Stimulated activated CD4-positive, alpha-beta T cell treated with anti-CD3 and anti-CD28 coated beads, Interleukin-15, amount 100 ng/mL, for 1 hour (primary cell): ENCODE measurements at places on chromosomes 2 and 18.

DNA sequence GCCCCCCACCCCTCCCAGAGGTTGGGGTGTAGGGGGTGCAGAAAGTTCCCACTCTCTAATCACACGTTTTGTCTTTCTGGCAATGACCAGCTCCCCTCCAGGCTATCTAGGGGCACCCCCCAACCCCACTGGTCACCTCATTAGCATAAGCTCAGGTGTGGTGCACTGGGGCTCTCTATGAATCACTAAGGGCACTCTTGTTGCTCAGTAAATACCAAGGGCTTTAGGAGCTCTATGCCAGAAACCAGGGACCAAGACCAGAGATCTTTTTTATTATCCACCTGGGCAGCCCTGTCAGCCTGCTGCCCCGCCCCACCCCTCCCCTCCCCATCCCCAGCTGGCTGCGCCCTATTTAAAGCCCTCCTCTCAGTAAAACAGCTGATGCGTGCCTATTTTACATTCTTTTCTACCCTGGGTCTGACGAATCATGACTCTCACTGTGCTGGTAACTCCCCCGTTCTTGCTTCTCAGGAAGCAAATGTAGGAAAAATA is 24.3 kb downstream of the NCK2 start:
- DNase-seq: no peak

DNA sequence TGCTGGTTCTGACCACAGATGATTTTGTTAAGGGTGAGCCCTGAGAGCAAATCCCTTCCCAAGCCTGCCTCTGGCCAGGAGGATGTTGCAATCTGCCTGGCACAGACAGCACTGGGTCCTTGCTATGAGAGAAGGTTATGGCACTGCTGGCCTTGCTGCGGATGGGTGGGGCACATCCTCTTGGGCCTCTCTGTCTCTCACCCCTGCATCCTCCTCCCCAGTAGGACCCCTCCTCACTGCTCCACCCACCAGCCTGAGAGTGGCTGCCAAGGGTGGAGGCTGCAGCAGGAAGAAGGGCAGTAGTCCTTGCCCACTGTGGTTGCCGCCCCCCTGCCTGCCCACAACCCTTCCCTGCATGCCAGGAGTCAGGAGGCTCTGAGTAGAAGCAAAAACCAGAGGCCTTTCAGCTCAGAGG is 180.9 kb downstream of the ZBTB7C start:
- DNase-seq: no peak

DNA sequence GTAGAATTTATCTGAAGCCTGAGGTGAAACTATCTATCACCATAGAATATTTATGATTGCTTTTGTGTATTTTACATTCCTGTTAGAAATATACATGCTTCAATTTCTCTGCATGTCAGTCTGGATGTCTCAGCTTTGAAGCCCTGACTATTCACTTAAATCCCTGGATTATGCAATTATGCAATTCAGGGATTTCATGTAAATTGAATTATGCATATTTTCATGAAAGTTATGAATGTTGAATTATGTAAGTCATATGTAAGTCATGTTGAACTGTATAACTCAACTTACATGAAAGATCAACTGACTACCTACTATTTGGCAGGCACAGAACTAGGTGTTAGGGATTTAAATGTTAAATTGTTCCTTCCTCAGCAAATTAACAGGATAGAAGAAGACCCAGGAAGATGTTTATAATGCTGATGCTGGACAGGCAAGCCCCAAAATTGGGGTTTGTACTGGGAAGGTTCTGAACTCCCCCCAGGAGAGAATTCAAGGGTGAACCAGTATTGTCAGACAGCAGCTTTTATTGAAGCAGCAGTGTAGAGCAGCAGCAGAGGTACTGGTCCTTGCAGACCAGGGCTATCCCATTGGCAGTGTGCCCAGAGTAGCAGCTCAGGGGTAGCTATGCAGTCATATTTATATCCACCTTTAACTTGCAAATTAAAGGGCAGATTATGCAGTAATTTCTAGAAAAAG is 236.5 kb downstream of the ZNF804A start:
- no peak for DNase-seq

DNA sequence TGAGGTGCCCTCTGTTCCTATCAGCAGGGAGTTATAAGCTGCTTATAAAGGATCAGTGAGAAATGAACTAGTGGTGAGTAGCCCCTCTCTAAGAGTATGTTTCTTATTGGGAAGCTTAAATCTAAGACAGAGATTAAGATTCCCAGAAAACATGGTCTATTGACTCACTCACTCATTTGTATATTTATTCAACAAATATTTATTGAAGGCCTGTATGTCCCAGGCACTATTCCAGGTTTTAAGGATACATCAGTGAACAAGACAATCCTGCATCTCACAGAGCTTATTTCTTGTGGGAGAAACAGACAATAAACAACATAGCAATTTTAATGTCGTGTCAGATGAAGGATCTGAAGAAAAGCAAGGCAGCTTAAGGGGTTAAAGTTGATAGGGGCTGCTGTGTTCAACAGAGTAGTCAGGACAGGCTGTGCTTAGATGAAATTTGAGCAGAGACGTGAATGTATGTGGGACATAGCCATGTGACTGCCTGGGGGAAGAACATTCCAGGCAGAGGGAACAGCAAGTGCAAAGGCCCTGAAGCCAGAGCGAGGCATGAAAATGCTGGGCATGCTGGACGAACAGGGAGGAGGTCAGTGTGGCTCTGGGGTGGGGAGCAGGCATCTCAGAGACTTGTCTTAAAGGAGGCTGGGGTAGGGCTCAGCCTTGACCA is 14.8 kb upstream of the PSD4 start:
- no peak for DNase-seq

DNA sequence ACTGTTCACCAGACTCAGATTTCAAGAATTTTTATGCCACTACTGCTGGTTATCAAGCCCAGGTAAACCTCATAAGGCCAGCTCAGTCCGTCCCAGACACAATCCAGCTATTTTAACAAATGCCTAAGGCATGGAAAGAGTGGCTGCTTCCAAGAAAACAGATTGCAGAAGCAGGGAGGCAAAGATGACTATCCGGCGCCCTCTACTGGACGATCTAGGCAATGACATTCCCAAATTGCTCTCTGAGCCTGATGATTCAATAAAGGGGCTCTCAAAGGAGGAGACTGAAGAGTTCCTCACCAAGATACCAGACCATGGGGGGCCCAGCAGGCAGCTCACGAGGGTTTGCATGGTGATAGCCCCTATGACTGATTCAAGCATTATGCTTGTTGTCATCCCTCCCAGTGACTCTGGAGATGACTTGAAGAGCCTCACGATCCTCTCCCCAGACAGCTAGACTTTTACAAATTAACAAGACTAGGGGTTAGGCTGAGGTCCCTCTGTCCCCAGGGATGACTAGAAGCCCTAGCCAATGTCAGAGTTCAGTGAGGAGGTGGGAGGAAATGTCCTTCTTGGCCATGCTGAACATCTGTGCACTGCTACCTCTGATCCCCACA is 25.0 kb downstream of the SERPINB8 start:
- DNase-seq: no peak
